ENCODE measurements at places on chromosomes 7 and 10.

- DNase-seq: no peak
Observed at GRCh38 chr10:8065651-8066050, 11.2 kb downstream of the GATA3 start.

DNA sequence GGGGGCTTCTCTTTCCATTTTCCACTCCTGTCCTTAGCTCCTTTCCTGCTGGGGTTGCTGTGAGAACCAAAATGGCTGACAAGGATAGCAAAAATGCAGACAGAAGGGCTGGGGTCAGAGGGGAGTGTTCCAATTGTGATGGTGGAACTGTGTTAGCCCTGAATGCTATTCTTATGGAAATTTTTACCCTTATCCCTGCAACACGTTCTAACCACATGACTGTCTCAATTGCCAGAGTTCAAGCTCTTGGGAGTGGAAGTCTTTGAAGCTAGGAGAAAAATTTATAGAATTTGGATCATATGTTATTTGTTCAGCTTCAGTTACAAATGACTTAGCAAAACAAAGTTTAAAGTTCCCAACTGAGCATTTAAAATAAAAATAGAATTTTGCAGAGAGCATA, 134.1 kb downstream of the ADCYAP1R1 start:
- DNase-seq: no peak

DNA sequence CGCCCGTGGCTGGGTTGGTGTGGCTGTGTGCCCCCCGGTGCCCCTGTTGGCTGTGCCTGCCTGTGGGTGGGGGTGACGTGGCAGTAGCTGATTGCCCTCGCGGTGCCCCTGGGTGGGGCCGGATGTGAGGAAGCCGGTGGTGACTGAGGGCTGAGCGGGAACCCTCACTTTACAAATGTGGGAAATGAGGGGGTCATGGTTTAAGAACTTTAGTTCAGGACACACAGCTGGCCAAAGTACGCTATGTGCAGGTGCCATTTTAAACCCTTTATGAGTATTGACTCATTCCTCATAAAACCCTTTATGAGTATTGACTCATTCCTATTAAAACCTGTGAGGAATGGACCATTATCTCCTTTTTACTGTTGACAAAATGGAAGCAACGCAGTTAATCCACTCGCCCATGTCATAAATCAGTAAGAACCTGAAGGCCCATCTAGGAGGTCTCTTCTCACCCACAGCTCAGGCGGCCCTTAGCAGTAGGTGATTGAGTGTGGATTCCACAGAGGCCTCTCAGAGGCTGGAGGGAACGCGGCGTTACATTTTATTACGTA, 290.1 kb upstream of the COBL start:
- DNase-seq: no peak

DNA sequence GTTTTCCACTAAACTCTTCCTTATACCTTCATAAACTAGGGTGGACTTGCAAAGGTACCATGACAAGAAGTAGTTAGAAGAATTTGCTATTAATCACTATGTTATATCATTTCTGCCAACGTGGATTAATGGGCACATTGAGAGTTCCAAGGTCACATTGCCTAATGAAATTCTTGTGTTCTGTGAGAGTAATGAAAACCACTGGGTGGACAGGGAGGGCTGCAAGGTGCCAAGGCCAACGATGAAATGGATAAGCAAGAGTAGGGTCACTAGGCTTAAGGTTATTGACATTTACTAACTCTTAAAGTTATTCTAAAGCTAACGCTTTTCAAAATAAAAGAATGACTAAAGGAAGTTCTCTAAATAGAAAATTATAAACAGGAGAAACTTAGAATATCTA, 6.6 kb upstream of the ABCB4 start:
- no peak for DNase-seq

GRCh38 chr7:5491251-5492019, 67.8 kb upstream of the TNRC18 start:
- DNase-seq: no peak

- DNase-seq: no peak
Observed at GRCh38 chr10:77531441-77532001, 106.1 kb downstream of the KCNMA1 start.

DNA sequence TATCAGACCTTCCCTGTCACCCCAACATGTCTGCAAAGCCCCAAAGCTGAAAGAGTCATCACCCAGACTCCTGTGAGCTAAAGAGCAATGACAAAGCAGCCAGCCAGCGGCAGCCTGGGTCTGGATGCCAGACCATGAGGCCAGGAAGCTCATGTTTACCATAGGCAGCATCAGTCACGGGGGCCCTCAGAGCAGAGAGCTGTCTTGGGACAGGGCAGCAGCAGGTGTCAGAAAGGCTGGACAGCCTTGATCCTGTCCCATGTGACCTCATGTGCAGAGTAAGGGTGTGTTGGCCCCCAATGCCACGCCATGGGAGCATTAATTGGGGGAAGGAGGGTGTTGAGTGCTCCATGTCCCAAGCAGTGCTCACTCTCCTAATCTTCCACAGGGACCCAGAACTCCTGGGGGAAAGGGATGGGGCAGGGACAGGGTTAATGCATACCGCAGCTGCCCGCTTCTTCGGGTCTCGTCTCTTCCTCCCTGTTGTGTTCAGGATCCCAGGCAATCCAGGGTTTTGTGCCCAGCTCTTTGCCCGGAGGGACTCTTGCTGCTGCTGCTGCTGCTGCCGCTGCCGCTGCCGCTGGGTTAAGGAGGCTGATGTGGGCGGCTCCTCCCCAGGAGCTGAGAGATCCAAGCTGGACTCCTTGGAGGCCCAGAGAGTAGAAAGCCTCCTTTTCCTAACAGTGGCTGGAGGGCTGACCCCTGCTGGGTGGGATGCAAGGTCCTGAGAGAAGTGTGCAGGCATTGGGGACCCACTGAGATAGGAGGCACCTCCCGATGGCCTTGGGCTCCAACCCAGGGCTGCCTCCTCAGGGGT, 7.1 kb downstream of the CCDC201 start:
- no peak for DNase-seq

- DNase-seq: no peak
Observed at GRCh38 chr10:35331894-35332640, 4.2 kb upstream of the CCNY start.

DNA sequence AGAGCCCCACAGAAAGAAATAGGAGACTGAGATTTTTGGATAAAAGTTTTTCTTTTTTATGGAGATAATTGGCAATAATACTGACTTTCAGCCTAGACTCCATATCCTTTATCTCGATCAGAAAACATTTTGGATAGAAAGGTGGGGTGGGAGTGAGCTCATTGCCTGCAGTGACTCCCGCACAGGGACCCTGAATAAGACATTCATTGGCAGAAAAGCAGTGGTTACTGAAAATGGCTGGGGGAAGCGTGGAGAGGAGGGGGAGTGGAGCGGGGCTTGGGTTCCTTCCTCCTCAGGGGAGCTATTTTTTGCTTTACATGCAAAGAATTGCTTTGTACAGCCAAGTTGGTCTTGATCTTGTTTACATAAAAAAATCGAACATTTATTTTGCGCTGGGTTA, 90.4 kb upstream of the BMPER start:
- DNase-seq: no peak

GRCh38 chr10:106133451-106133850, 1031.1 kb downstream of the SORCS1 start:
- DNase-seq: no peak

DNA sequence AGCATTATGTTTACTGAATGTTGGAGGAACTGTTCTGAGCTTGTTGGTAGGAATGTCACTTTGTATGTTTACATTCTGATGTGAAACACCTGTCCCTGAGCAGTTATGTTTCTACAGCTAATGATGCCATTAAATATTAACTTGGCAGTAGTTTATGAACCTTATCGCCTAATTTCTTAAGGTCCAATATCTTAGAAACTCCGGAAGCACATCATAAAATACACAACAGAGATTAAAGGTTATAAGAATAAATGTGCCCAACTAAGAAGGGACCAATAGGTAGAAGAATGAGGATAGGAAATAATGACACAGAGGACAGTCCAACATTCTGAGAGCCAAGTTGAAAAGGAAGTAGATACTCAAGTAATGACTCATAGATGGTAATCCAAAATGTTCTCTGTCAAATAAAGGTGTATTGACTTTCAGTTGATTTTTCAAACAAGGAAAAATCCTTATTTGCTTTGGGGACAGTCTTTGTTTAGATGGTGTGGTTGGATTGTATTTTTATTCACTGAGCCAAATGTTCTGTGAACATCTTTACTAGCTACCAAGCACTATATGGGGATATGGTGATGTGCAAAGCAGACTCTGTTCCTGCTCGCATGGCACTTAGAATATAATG, 31.9 kb downstream of the LCOR start:
- DNase-seq: no peak

DNA sequence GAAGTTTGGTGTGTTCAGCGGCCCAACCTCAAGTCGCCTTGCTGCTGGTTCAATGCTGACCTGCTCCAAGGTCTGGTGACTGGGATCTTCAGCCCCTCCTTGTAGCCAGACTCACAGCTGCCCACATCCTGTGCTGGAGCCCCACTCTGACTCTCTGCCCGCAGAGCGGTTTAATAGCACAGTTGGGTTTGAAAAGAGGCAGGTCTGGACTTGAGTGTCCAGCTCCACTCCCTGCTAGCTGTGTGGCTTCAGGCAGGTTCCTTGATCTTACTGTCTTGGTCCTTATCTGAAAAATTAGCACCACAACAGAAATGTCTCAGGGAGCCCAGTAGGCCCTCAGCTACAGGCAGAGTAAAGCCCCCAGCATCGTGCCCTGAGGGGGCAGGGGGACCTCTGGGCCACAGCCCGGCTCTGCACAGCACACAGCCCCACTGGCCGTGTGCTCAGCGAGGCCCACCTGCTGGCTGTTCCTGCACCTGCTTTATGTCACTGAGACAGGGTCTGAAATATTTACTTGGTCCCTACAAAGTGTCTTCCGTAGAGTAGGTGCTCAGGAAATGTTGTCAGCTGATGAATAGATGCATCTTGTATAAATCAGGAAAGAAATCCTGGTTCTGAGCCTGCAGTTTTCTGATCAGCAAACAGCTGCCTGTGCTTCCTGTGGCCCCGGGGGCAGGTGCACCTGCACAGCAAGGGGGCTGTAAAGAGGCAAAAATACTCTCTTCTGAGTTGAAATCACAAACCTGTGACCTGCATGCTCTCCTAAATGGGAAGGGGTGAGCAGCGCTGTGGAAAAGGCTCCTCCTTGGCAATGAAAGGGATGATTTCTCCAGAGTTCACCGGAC, 155.5 kb downstream of the SVIL start:
- DNase-seq: no peak

- DNase-seq: no peak
Observed at GRCh38 chr10:43361547-43362190, 9.8 kb upstream of the FXYD4 start.

DNA sequence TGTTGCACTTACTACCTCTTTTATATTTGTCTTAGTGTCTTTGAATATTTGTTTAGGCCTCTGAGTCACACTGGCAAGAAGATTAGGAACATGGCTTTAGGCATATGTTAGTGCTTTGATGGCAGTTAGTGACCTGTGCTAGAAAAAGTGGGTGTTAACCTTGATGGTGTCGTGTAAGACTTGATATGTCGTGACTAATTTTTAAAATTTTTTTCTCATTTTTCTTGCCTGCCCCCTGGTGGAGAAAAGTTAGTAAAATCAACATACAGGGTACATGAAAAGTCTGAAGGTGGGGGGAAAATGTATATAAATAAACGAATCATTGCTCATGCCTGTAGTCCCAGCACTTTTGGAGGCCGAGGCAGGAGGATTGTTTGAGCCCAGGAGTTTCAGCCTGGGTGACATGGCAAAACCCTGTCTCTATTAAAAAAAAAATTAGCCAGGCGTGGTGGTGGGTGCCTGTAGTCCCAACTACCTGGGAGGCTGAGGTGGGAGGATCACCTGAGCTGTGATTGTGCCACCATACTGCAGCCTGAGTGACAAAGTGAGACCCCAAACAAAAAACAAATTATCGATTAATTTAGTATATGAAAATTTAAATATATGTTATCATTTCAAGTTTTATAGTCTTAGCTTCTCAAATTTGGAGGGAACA, 44.6 kb downstream of the TAX1BP1 start:
- DNase-seq: no peak

DNA sequence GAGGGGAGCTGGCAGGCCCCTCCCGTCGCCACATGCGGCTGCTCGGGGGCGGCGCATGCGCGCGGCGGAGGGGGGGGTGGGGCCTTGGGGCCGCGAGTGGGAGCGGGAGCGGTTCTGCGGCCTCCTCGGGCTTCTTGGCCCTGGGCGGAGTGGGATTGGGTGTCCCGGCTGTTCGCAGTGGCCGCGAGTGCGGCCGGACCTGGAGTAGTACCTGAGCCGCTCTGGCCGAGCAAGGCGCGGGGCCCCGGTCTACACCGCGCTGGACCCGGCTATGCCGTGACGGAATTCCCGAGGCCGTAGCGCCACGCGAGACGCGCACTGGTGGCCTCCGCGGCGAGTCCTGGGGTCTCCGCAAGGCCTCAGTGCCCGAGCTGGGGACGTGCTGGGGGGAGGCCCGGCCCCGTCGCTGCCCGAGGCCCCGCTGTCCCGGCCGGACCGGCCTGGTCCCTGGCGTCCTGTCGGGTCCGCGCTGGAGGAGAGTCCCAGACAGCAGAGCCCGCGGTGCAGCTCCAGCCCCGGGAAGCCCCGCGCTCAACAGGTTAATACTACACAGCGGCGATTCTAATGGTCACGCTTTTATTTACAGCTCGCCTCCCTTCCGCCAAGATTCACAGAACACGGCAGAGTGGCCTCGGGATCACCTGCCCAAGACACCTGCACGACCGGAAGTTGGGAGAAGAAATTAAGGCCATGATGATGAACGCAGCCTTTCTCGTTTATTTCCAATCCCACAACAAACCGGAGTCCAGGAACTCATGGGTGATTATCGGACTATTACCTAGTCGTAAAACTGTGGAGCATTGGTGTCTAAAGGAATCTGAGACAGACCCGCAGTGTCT, 671 bp upstream of the PAXIP1 start:
- DNase-seq: peak; percentile 40

- no peak for DNase-seq
Observed at GRCh38 chr7:50304129-50304910, at the start of gene IKZF1. Gene IKZF1, plus strand, starts transcription at chr7:50304716. Its CDS starts 14,346 bp downstream, at chr7:50319062.

GRCh38 chr7:156783864-156784263, 109.1 kb downstream of the LMBR1 start:
- DNase-seq: no peak

- DNase-seq: no peak
Observed at GRCh38 chr7:94301024-94301586, 93.6 kb upstream of the COL1A2 start.

- no peak for DNase-seq
Observed at GRCh38 chr7:85081392-85081791, 105.5 kb downstream of the SEMA3D start.

GRCh38 chr7:5387711-5388245, 35.9 kb downstream of the TNRC18 start:
- no peak for DNase-seq

GRCh38 chr10:122276611-122277208, 5.6 kb downstream of the BTBD16 start:
- DNase-seq: no peak

Measured in anterior cingulate cortex (tissue), 58 donors.